ENCODE measurements at places on chromosomes 2 and 18.

DNA sequence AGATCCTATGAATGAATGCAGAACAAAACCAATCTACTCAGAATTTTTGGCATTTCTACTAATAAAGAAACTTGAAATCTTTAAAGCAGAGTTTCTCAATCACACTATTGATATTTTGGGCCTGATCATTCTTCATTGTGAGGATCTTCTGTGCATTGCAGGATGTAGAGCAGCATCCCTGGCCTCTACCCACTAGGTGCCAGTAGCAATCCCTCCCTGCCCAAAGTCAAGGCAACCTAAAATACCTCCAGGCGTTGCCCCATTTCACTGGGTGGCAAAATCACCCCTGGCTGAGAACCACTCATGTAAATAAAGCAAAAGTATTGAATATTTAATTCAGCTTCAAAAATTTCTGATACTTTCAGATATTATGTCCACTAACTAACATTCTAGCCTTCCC, 213.0 kb downstream of the SP3 start:
- no peak for ATAC-seq

DNA sequence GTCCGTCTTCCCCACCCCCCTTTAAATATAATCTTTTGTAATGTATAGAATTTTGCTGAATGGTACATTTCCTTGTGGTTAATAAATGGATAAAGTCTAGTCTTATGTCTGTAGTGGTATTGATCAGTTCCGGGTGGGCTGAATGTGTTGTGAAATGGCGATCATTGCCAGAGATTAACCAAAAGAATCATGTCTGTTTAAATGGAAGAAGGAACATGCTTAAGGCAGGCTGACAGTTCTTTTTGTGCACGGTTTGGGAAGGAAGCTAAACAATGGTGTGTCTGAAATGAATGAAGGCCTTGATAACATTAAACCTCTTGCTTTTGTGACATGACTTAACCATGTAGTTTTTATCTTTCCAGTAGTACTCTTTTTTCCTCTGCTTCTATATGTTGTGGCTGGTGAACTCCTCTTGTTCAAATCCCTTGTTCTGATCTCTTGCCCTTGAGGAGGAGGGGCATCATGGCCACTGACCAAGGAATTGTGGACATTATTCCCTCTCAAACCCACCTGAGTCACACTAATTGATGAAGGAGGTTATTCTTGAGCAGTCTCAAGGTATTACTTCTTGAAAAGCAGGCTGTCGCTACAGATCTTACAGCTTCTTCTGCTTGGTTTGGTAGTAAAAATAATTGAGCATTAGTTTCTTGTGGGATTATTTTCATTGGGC, 1.7 kb downstream of the ACVR2A start:
- no peak for ATAC-seq

GRCh38 chr18:55375930-55376329, 212.1 kb downstream of the TCF4 start:
- no peak for ATAC-seq

DNA sequence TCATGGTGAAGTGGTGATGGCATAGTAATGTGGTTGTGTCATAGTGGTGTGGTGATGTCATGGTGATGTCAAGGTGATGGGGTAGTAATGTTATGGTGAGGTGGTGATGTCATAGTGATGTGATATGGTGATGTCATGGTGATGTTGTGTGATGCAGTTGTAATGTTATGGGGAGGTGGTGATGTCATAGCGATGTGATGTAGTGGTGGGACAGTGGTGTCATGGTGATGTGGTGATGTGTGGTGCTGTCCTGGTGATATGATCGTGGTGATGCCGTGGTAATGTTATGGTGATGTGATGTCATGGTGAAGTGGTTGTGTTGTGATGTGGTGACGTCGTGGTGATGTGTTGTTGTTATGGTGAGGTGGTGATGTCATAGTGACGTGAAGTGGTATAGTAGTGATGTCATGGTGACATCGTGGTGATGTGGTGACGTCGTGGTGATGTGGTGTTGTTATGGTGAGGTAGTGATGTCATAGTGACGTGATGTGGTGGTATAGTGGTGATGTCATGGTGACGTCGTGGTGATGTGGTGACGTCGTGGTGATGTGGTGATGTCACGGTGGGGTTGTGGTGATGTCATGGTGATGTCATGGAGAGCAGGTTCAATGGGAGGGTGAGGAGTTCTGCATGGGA, 242.7 kb upstream of the MYT1L start:
- no peak for ATAC-seq

DNA sequence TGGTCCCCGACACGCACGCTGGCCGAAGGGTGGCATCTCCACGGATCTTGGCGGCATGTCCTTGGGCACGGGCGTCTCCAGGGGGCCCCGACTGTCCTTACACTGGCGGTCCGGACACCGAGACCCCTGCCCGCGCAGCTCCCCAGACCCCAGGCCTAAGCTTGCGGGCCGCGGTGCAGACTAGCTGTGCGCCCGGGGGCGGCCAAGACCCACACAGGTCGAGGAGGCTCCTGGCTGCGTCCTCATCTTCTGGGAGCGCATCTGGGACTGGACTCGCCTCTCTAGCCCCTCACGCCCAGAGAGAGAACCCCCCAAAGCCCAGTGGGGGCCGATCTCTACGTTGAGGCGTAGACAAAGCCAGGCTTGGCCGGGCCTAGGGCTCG, 475 bp upstream of the TWIST2 start:
- ATAC-seq: no peak

DNA sequence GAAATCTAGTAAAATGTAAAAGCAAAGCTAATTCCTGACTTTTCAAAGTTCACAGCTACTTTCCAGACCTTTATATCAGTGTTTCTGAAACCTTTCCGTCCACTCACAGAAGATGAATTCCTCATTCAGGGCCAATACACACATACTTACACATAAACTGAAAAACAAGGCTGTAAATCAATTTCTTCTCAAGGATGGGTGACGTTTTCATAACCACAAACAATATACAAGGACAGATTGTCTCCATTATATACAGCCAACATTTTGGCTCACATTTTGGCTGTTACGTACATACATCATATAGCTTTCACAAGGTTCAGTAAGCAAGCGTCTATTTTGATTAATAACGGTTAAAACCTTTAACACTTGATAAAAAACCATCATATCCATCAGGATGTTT, 1.4 kb downstream of the RPRD1A start:
- no peak for ATAC-seq

- no peak for ATAC-seq
These were observed 213.1 kb downstream of the GCA start for GRCh38 chr2:162556996-162557395.

DNA sequence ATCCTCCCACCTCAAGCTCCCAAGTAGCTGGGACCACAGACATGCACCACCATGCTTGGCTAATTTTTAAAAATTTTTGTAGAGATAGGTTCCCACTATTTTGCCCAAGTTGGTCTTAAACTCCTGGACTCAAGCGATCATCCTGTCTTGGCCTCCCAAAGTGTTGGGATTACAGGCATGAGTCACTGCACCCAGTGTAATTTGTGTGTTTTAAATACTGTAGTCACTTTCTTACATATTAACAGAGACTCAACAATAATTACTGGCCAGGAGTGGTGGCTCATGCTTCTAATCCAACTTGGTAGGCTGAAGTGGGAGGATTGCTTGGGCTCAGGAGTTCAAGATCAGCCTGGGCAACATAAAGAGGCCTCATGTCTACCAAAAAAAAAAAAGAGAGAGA, 293.0 kb downstream of the RDH14 start:
- ATAC-seq: no peak

- no peak for ATAC-seq
These were observed 394.8 kb upstream of the FANCL start for GRCh38 chr2:58635801-58636375.

DNA sequence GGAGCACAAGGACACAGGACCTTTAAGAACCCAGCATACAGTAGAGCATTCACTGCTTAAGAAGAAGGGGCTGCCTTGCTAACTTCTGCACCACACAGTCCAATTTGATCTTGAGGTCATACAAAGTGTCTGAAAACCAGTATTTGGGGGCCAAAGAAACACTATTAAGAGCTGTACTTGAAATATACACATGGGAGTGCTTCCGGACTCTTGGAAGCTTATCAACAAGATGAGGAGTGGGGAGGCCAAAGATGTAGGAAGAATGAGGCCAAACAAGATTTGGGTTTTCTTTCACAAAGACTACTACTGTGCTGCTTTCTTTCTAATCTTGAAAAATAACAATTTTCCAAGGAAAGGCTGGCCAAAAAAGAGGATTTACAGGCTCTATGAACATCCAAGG, 24.8 kb upstream of the MALL start:
- no peak for ATAC-seq

DNA sequence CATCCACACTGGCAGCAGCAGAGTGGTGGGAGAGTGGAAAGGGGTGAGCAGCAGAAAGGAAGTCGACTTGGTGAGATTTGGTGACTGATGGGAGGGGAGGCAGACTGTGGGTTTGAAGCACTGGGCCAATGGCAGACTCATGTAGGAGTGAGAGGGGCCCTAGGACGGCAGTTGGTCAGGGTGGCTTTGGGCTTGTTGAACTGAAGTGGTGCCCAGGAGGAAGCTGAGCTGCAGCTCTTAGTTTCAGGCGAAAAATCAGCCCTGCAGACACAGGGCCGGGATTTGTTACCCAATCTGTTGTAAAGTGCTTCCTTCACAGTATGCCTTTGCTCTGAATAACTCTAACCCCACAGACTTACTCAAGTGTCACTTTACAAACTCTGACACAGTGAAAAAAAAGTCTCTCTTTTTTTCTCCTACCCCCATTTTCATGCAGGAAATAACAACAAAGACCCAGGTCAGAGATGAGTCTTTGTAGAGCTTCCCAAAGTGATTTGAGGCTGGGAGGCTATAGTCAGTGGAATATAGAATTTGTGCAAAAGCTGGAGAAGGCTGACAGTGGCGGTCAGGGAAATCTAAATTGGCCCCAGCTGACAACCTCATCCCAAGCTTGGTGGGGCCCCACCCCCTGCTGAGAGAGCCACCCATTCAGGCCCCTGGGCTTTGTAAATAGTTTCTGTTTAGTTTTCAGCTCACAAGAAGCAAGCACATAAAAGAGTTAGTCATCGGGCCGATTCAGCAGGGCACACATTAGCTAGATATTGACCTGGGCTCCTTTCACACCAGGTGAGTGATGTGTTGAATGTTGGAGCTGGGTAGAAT, 226.9 kb downstream of the VAPA start:
- ATAC-seq: no peak

DNA sequence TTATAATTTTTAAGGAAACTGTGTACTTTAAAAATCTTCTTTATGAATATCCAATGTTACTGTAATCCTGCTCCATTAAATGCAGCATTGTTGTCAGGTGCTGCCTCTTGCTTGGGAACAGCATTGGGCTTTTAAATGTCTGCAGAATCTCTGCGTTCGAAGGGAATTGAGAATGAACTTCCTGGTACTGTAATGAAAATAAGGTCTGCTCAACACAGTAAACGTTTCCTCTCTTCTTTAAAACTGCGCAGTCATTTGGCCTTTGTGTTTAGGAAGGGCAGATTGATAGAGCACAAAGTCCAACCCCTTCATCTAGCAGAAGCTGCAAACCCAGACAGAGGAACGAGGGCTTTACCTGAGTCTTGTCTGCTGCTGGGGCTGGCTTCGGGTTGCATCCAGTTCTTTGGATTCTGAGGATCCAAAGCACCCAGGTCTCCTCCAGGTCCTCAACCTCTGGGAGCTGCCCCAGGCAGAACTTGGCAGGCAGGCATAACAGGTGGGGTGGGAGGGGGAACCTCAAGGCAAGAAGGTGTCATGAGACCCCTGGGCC, 104.5 kb downstream of the UGGT1 start:
- no peak for ATAC-seq

- ATAC-seq: no peak
These were observed 42.9 kb upstream of the HS6ST1 start for GRCh38 chr2:128361376-128362131.

DNA sequence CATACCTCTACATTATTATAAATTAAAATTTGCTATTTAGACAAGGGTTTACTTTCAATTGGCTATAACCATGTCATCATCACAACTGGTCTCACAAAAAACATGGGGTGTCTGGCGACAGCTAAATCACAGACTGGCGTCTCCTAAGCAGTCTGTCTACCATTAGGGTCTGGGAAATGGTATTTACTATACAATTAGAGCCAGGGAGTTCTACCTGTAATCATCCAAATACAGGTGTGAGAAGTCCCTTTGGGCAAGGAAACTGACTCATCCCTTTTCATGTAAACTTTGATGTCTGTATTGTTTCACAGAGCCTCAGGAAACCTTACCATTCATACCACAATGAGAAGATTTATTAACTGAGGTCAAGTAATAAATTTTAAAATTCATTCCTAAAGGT, 126.7 kb downstream of the OLA1 start:
- ATAC-seq: no peak

- ATAC-seq: no peak
These were observed 35.6 kb downstream of the UBR3 start for GRCh38 chr2:169862816-169863215.

GRCh38 chr2:173290046-173290445, 64.6 kb upstream of the CDCA7 start:
- no peak for ATAC-seq

- ATAC-seq: no peak
These were observed 10.2 kb upstream of the IL18R1 start for GRCh38 chr2:102345329-102345920.

GRCh38 chr2:1915196-1915595, 170.9 kb upstream of the PXDN start:
- ATAC-seq: no peak

DNA sequence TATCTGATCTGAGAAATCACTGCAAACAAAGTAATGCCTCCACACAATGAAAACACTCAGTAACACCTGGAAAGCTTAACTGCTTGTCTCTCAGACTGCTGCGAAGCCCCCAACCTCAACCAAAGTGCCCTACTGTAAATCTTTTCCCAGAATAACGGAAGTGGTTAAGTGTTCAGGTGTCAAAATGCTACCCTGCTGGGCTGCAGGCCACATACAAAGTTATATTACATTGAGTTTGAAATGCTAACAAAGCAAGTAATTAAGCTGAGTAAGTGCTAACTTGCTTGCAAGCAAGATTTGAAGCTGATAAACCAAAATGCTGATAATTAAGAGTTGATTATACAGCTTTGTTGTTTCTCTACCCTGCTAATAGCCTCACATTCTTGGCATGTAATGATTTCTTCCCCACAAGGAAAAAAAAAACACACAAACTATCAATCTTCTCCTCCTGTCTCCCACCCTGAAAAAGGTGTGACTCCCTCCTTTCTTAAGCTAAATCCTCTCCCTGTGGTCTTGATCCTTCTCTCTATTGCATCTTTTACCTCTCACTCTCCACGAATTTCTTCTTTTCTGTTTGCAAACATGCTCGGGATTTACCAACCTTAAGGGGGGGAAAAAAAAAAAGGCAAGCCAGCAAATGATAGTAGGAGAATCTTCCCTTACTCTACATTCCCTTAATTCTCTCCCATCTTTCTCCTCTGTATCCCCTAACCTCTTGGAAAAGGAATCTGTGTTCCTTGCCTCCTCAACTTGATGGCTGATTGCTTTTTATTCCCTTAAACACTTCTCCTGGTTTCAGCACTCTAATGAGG, 266.8 kb upstream of the SIX3 start:
- no peak for ATAC-seq

GRCh38 chr2:218334531-218334930, 22.1 kb upstream of the CATIP start:
- ATAC-seq: no peak

GRCh38 chr2:123916051-123916450, 109.0 kb upstream of the CNTNAP5 start:
- no peak for ATAC-seq

GRCh38 chr2:147327613-147328012, 517.2 kb upstream of the ACVR2A start:
- ATAC-seq: no peak
